ENCODE measurements at places on chromosomes 16 and 17. TPM values are rescaled to one million over a fixed set of nuclear protein-coding genes. Genes with fewer than 3 reads are reported as not detected.

GRCh38 chr17:46167826-46168569 lies 25.2 kb downstream of the KANSL1 start:
- DNase-seq, result no peak

The KRTAP4-5 gene
- polyA plus RNA-seq, result not detected

The KCNG4 gene
- 0.04 TPM for polyA plus RNA-seq

DNA sequence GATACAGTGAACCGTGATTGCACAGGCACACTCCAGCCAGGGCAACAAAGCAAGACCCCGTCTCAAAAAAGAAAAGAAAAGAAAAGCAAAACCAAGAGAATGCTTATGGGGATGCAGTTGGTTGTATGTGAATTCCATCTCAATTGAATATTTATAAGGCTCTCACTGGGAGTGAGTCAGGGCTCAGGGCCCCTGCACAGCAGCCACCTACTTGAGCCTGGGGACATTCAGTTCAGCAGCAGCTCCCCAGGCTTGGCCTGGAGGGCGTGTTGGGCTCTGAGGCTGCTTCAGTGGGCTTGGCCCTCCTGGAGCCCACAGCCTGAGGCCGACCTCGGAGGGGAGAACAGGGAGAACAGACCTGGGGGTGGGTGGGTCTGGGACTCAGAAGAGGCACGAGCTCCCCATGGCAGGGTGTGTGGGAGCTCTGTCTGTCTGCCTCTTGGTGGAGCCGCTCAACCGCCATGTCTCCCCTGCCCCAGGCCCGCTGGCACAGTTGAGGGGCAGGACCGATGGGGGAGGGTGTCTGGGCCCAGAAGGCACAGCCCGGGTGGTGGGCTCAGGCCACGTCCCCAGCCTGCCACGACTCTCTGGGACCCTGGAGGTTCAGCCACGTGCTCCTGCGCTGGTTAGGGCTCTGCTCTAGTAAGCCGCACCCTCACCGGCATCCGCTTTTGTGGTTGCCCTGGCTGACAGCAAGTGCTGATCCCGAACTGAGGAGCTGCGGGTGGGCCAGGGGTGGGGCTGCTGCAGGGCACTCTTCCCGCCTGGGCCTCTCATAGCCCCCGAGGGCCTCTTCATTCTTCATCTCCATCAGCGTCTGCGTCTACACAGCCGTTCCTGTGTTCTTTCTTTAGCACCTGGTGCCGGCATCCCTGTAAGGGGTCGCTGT lies 24.8 kb downstream of the ZFPM1 start:
- no peak for DNase-seq
